ENCODE measurements at places on chromosomes 7 and 10.

DNA sequence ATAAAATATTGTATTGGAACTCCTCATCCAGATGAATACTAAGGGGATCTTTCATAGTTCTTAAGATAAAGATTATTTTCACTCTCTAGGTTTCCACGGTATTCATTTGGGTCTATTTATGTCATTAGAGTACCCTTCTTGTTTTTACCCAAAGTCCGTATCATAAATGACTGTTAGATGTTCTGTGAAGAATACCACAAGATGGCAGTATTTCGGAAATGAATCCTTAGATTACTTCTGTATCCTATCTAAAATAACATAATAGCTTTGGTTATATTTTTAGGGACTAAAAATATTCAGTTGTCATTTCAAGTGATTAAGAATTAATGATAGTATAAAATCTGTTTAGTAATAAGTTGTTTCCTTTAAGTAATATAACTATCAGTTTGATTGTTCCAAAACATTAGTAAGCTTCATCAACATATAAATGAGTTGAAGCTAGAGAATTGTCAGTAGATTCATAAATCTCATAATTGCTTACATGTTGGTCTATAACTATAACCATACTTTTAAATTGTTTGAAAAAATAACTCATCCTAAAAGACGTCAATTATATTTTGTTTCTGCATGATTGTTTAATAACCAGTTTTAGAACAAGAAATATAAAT lies 337.5 kb upstream of the KCND2 start:
- no peak for DNase-seq

- DNase-seq, result no peak
These were observed 279.1 kb downstream of the BMPER start for GRCh38 chr7:34184466-34184865.

DNA sequence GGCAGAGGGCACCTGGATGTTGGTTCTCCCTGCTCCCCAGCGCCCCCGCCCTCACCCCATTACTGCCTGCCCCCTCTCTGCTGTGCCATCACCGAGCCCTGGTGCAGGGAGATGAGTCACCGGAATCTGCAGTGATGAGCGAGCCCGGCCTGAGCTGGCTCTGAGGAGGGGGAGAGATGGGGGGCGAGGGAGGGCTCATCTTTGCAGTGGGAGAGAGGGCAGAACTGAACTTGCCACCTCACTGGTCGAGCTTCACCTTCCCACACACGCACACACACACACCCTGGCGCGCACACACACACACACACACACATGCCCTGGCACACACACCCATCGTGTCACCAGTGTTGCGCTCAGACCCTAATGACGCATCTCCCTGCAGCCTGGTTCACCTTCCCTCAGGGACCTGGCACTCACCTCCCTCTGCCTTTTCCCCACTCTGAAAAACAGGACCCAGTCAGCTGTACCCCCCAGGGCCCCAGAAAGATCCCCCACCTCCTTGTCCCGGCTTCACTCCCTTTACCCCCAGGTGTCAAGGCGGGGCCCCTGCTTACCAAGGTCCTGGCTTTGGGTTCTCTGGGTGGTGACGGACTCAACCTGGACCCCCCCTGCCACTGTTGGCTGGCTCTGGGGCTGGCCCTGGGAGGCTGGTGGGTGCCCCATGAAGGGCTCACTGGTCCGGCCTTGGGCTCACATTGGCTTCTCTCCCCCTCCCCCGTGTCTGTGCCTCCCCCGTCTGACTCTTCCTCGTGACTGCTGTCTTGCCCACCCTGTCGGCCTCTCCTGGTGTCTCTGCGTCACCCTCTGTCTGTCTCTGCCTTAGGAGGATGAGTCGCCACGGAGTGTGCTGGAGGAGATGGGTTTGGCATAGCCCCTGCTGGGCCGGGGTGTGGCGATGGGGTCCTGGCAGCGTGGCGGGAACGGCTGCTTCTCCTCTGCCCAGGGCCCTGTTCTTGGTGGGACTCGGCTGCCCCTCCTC lies 5.4 kb downstream of the VGF start:
- DNase-seq, result no peak

DNA sequence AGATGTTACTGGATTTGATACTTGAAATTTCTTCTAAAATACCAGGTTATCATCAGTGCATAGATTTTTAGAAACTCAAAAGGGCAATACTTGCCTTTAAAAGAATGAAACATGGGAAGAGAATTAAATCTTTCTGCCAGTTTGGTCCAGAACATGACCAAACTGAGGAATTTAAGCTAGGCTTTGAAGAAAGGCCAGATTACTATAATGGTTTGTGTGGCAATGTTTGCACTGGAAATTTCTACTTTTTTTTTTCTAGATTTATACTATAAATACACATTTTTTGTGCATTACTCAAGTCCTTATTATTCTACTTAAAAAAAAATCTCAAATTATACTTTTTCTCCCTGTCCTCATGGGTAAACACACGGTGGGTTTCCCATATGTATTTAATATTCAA lies 9.2 kb downstream of the MKX start:
- no peak for DNase-seq

DNA sequence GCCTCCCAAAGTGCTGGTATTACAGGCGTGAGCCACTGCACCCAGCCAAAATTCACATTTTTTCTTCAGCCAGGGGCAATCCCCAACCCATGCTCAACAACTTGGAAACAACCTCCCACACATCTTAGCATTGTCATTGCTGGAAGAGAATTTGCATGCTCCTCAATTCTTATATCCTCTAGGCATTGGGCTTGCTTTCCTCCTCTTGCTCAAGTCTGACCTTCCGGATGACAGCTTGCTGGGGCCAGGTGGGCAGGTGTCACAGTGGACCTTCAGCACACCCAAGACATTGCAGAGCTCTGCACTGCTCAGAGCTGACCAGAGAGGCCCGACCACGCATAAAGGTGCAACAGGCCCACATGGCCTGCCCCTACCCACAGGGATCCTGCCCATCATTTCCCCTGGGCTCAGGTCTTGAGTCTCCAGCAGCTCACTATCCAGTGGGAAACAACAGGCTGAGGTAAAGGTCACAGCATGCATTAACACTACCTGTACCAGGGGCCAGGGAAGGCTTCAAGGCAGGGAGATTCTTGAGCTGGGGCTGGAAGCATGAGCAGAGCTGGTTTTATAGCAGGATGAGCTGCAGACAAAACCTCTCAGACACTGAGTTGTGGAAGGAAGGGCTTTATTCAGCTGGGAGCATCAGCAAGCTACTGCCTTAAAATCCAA lies 6.8 kb upstream of the GPR15LG start:
- DNase-seq, result no peak

GRCh38 chr7:103879928-103880600 lies 109.4 kb downstream of the RELN start:
- DNase-seq, result no peak

GRCh38 chr10:110437761-110438341 lies 59.9 kb upstream of the DUSP5 start:
- no peak for DNase-seq

GRCh38 chr10:103983367-103983911 lies 16.5 kb downstream of the SLK start:
- DNase-seq, result no peak

DNA sequence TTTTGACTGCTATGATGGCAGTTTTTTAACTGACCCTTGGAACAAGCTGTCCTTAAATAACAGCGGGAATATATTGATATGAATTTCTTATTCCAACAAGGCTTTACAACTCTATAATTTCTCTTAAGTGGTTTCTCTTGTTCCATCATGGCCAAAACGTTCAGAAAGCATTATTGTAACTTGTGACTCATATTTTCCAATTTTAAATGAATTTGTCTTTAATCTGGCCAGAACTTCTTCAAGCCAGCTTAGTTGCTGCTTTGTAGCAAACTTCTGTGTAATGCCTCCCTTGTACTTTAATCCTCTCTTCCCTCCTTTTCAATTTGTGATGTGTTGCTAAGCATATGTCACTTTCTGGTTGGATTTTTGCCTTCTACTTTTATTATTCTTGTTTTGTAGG lies 271.9 kb downstream of the KIF20B start:
- no peak for DNase-seq

DNA sequence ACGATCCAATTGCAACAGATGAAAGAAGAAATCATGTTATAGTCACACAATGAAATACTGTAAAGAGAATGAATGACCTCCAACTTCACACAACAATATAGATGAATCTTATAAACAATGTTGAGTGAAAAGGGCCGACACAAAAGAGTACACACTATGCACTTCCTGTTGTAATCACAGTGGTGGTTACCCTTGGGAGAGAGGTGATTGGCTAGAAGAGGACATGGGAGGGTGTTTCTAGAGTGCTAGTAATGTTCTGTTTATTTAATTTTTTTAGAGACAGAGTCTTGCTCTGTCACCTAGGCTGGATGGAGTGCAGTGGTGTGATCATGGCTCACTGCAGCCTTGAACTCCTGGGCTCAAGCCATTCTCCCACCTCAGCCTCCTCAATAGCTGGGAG lies 82.5 kb downstream of the NDUFB2 start:
- no peak for DNase-seq

DNA sequence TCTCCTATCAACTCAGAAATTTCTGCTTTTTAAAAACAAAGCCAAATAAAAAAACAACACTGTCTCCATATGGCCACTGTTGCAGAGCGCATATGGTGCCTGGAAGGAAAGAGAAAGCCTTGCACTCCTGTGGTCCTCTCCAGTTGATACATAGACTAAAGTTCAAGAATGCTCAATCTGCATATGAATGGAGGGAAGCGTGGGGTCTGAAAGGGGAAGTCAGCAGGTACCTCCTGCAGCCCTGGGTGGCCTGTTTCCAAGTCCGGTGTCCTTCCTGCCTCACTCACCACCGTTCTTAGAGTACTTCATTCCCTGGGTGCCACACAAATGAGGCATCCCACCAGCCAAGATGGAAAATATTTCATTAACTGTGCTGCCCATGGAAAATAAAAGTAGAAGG lies 138.3 kb upstream of the PALS2 start:
- DNase-seq, result no peak

GRCh38 chr7:104956753-104957450 lies 57.1 kb upstream of the KMT2E start:
- no peak for DNase-seq

DNA sequence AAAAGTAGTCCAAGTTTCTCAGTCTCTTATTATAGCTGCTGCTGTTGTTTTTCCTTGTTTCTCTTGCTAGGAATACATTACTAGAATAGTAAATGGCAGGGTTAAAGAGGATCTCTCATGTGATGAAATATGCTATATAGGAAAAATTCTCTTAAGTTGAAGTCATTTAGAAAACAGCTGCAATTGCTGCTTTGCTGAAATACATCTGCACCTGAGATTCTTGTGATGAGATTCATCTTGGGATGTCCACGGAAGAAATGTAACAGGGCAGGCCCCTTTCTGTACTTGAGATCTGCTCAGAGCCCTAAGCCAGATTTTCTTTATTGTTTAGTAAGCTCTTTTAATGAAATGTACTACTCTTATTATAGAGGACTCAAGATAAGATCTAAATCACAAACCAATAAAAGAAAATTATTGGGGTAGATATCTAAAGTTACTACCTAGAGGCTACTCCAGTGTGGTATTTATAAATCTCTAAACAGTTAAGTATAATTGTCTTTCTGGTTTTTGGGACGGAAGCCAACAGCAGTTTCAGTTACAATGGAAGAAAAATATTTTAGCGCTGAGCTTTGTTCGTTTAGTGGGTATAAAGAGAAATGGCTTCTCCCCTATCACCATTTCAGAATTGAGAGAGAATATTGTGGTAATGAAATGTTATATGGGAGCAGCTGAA lies 701.5 kb downstream of the KCNMA1 start:
- no peak for DNase-seq

DNA sequence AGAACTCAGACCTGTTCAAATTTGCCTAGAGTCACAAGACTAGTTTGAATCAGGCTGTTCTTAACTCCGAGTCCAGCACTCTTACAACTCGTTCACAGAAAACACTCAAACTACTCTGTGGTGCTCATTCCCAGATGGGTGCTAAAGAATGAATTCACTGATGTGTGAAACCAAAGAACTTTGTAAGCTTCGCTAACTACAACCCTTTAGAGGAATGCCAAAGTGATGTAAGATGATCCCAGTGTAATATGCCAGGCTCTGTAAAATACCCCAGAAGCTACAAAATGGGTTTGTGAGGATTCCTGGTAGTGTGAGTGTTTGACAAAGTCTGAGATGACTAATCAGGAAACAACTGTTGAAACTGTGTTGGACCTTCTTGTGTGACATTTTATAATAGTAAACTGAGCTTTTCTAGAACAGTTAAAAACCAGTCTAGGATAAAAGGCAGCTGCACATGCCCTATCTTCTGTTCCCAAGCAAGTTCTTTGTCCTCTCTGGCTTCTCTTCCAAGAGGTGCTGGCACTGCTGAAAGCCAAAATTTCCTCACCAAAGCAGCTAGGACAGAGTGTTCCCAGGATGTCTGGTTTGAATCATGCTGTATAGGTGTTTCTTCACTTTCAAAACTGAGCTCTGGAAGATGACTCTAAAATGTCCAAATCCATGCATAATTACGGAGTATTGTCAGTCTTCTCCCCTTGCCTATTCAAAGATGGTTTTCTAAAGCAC lies 527.6 kb downstream of the SORCS1 start:
- no peak for DNase-seq

- no peak for DNase-seq
These were observed 56.6 kb downstream of the PARD3 start for GRCh38 chr10:34758447-34758996.

DNA sequence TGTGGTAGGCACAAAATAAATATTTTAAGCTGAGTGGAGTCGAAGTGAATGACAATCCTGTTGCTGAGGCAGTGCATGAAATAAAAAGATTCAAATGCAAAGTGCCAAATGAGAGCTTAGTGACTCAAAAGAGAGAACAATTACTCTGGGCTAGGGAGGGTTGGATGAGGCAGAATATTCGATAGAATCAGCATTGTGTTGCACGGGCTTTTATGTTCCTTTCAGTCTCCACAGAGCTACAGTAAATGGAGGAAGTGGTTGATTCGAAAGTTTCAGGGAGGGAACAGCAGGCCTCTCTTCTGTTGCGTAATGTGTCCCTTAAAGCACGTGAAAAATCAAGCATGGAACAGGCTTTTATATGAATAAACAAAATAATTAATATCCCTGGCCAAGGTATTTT lies 599.3 kb upstream of the CELF2 start:
- no peak for DNase-seq

- no peak for DNase-seq
These were observed 10.8 kb downstream of the UROS start for GRCh38 chr10:125812128-125812750.
